ENCODE measurements at places on chromosomes 2 and 18. TPM values are rescaled to one million over a fixed set of nuclear protein-coding genes. Genes with fewer than 3 reads are reported as not detected.

The MYO3B gene
- total RNA-seq = 0.48 TPM

The IL37 gene
- total RNA-seq = not detected

The ASB18 gene
- total RNA-seq = not detected

The KLHL29 gene
- total RNA-seq = 0.99 TPM

The GNLY gene
- total RNA-seq = 21.5 TPM

The SERPINB11 gene
- total RNA-seq = not detected

The DNAH6 gene
- total RNA-seq = 0.33 TPM

The RSAD2 gene
- total RNA-seq = 8.6 TPM

The GTF2A1L gene
- not detected for total RNA-seq

The DNER gene
- not detected for total RNA-seq

The DCDC2C gene
- total RNA-seq = not detected

The TNS1 gene
- 0.97 TPM for total RNA-seq

The TGFA gene
- total RNA-seq = 0.58 TPM

The SCN3A gene
- not detected for total RNA-seq

The INPP5D gene
- total RNA-seq = 54.9 TPM

The IL18RAP gene
- 10.6 TPM for total RNA-seq

The ZSWIM2 gene
- not detected for total RNA-seq

The CXCR2 gene
- not detected for total RNA-seq

The CYTIP gene
- 369 TPM for total RNA-seq

The ALKAL2 gene
- not detected for total RNA-seq

Data from activated CD4-positive, alpha-beta memory T cell treated with anti-CD3 and anti-CD28 coated beads for 36 hours (primary cell).